T-helper 1 cell (primary cell): ENCODE measurements at places on chromosomes 6 and 20.

DNA sequence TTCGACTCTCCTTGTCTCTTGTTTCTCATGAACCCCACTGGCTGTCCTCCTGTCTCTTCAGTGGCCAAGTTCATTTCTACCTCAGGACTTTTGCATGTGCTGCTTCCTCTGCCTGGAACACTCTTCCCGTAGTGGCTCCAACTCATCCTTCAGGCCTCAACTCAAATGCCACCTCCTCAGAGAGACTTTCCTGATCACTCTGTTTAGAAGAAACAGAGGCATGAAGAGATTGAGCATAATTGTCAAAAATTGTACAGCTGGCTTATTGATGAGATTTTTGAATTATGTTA, 17.5 kb upstream of the SLC9A8 start:
- DNase-seq, result no peak

- no peak for DNase-seq
Observed at GRCh38 chr6:717135-717534, 24.2 kb upstream of the EXOC2 start.

DNA sequence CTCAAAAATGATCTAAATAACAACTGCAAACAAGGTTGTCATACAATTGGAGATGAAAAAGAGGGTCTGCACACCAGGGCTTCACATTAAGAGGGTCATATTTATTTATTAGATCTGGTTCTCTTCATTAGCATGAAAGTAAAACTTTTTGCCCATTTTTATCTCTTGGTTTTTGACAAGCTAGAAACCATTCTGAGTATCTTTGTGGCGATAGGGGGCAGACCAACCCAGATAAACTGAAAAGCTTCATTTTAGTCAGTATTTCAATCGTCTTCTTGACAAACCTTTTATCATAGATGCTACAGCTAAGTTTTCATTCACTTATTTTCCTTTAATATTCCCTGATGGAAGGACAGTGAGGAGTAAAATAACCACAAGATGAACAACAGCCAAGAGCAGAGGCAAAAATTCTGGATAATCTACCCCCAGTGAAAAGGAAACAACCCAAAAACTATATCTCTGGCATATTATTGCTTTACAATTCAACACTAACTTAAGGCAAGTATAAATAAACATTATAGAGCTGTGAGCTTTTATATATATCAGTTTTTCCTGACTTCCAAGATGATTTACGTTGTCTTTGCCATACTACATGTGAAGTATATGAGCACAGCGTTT, 45.2 kb downstream of the THEMIS start:
- DNase-seq, result peak; percentile 38

DNA sequence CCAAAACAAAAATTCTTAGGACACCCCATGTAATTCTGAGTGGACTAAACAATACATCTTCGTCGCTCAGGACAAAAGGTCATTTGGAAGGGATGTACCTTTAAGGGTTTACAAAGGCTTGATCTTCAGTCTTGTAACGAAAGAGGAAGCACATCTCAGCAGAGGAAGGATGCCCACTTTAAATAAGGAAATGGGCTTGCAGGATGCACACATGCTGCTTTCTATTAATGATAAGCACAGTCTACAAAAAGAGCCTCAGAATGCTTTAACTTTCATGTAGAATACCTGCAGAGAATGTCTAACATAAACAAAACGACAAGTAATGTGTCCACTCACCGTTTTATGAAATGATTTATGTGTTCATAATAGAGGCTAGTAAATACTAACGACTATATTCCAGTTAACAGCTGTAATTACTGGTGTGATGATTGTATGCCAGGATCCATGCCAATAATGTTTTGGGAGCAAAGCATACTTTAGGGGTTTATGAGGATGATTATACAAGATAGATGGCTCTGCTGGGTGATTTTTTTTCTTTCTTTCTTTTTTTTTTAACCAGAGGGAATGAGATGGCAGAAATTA, 216.9 kb downstream of the GMDS start:
- DNase-seq, result no peak

DNA sequence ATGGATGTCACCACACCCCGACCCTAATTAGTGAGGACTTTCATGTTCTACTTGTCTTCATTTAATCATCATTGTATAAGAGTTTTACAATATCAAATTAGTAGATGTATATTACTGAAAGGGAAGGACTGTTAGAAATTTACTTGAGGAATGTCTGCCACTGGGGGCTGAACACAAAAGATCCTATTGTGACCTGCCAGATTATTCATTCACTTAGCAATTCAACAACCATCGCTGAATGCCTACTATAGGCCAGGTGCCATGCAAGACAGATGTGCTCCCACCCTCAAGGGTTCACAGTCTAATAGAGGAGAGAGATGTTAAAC, 8.0 kb upstream of the RBCK1 start:
- DNase-seq, result no peak

DNA sequence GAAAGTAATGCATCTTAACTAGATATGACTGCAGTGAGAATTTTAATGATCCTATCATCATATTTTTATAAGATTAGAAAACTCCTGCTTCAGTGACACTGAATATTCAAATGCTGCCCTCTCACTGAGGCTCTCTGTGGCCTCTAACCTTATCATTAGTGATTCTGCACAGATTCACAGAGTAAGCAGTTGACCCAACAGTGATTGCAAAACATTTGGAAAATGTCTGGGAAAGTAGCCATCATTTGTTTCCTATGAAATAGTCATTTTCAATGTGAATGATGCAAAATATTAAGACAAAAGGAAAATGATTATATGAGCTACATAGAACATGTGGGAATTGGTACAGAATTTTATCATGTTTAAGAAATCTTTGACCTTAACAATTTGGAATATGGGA, 210.3 kb downstream of the TBX18 start:
- DNase-seq, result no peak

DNA sequence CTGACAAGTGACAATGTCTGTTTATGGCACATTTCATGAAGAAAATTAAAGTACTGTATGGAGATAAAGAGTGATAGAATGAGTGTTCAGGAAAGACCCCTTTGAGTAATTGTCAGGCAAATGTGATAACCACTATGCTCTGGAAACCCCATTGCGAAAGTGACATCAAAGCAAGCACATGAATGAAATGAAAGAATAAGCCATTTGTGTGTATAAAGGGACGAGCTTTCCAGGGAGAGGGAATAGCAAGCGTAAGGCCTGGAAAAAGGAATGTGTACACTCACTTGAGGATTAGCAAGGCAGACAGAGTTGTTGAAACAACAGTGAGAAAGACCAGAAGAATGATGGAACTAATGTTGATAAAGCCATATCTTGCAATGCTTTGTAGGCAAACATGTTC, 490.0 kb downstream of the GRIK2 start:
- no peak for DNase-seq

DNA sequence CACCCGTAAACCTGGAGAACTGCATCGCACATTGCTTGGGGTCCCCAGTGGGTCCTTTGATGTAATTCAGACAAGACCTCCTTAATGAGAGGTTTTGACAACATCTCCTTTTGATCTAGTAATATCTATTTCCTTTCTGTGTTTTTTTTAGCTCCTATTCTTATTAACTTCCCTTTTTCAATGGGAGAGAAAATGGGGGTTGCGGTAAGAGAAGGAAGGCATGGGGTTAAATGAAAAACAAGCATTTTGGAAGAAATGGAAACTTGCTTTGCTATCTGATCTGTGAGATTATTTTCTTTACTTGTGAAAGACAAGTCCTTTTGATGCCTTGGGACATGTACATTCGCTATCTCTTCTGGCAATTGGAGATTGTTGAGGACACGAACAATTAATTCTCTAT, 418.6 kb upstream of the MAN1A1 start:
- DNase-seq, result no peak

GRCh38 chr6:3724451-3725144, 26.9 kb downstream of the PXDC1 start:
- DNase-seq, result no peak

DNA sequence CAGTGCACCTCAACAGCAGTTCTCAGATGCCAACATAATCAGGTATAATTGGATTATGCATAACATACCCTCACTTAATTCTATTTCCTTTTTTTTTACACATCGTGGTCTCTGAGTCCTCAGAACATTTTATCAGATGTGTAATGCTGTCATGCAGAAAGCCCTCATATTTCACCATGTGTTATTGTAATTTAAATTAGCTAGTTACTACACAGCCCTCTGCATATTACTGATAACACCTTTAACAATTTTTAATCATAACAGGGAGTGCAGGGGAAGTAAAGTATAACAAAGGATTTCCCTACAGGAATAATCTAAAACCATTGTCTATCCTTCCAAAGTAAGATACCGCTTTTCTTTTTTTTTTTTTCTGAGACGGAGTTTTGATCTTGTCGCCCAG, 91.9 kb upstream of the CCDC28A start:
- DNase-seq, result no peak

GRCh38 chr6:169970306-169970988, 219.0 kb downstream of the ERMARD start:
- DNase-seq, result no peak

GRCh38 chr20:11929947-11930346, 12.3 kb downstream of the BTBD3 start:
- no peak for DNase-seq

GRCh38 chr6:56699066-56699654, 56.5 kb upstream of the DST start:
- DNase-seq, result no peak

DNA sequence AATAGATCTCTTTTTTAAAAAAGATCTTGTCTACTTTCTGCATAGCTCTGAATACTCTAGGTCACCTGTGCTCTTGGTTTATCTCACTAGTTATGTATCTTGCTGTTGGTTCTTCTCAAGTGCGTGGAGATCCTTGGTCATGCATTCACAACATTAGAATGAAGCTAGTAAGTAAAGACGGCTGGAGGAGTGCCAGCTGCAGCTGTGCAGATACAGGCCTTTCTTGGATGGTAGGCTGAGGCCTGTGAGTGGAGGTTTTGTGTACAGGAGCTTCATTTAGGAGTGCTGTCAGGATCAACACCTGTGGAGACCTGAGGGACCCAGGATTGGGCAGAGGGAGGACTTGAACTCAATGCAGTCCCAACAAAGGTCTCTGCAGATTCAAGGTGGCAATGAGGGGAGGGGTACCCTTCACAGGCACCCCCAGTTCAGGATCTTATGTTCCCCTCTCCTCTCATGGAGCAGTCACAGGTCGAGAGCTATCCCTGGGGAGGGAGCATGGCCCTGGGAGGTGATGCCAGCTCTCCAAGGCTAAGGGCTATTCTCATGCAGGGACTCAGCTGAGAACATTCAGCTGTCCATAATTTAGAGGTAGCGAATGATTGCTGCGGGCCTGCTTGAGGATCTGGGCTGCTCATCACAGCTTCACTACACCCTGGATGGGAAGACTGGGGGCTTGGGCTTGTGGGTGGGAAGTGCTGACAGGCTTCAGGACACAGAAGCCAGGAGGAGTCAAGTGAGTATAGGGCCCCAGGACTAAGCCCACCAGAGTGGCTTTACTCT, 98.9 kb upstream of the ENPP5 start:
- no peak for DNase-seq

GRCh38 chr20:47150403-47151152, 205.9 kb downstream of the ZMYND8 start:
- no peak for DNase-seq

DNA sequence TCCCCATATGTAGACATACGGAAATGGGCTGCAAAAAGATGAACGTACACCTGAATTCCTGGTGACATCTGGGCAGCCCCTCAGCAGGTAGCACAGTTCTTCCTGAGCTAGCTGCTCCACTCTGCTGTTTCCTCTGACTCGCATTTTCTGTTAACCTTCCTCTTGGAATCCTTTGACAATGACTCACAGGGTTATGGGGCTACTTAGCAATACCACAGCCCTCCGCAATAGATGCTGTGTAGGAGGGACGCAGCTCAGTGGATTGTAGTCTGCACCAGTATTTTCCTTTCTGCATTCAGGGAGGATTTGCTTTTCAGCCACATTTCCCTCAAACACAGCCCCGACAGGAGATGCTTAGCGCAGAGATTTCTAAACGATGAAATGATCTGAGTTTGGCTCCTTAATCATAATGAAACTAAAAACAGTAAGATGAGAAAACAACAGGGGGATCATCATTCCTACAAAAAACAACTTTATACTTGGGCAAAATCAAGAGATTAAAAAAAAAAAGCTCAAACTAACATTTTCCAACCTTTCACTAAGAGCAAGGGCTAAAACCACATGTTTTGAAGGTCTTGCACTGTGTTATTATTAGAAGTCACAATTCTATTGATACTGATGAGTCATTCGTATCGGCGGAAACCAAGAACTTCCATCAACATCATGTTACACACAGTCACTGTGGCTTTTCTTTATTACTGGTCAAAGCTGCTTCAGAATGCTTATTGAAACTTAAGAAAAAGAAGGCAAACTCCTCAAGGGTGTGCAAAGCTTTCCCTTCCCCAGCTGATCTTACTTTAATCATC, 12.2 kb downstream of the BACH2 start:
- DNase-seq, result no peak

GRCh38 chr20:53503517-53503919, 90.1 kb downstream of the ZNF217 start:
- no peak for DNase-seq

DNA sequence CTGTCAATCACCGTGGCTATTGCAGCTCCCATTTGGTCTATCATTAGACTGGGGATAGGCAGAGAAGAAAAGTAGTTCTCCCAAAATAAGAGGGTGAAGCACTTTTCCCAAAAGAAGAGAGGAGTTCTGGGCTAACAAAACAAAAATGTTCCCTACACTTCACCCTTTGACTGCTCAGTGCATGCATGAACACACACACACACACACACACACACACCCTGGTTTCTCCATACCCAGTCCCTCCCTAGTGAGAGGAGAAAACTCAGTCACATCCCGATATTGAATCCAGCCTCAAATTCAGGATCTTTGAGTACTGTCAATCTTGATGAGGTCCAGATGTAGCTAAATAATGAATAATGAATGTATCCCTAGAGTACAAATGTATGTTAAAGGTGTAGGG, 4.6 kb upstream of the TBPL1 start:
- no peak for DNase-seq

- DNase-seq, result no peak
Observed at GRCh38 chr6:119234941-119235340, 114.6 kb downstream of the MAN1A1 start.

DNA sequence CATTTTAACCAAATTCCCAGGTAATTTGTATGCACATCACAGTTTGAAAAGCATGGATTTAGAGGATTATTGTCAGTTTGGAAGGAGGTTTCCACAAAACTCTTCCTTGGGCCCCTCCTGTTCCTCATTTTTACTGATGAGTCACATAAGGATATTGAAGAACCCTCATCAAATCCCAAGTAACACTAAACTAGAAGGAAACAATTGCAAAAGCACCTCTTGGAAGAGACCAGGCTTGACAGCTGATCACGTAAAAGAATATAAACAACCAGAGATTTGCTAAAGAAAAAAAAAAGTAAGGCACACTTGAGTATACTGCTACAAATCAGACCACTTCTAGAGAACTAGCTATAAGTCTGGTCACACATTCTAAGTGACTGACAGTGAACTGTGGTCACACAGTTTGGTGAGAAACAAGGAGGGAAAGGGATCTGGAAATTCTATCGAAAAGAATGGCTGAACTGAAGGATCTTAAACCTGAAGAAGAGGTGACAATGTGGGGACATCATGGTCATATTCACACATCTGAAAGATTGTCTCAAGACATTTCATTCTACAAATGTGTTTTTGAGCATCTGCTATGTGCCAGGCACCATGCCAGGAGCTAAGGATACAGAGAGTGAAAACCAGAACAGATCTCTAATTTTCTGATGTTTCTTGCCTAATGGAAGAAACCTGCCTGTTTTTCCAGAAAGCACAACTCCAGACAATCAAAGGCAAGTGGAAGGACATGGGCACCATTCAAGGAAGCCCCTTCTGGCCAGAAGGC, 24.1 kb downstream of the ZHX3 start:
- no peak for DNase-seq
